ENCODE measurements at places on chromosomes 12 and 14.

- no peak for DNase-seq
These were observed 5.6 kb downstream of the GMFB start for GRCh38 chr14:54483073-54483745.

- no peak for DNase-seq
These were observed 25.8 kb upstream of the BEGAIN start for GRCh38 chr14:100612986-100613385.

DNA sequence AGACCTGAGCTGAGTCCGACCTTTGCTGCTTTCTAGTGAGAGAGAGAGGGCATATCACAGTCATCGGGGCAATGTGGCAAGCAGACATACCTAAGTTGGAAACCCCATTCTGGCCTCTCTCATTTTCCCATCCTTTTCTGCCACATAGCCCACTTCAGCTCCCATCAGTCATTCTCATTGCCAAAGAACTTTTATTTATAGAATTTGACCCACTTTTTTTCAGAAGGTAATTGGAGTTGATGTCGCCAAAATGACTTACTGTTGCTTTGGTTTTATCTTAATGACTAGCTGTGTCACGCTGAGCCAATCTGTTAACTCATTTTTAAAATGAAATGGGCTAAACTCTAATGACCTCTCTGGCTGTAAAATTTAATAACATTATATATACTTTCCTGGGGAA lies 63.9 kb upstream of the RMST start:
- no peak for DNase-seq

DNA sequence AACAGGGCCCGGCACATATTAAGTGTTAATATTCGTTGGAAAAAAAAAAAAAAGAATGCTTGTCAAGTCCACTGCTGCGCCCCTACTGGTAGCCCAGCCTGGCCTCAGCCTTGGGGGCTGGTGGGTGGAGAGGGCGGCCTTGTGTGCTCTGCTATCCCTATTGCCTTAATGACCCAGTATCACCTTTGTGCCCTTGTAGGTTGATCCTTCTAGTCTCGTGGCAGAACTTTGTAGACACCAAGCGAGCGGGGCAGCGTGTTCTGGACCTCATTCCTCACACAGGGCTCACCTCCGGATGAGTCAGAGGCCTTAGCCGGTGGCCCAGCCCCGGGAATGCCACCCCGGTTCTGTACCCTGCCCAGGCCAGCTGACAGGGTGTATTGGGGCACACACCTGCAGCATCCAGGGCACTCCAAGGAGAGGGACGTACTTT lies 1.8 kb upstream of the RCOR1 start:
- peak; percentile 22 for DNase-seq

DNA sequence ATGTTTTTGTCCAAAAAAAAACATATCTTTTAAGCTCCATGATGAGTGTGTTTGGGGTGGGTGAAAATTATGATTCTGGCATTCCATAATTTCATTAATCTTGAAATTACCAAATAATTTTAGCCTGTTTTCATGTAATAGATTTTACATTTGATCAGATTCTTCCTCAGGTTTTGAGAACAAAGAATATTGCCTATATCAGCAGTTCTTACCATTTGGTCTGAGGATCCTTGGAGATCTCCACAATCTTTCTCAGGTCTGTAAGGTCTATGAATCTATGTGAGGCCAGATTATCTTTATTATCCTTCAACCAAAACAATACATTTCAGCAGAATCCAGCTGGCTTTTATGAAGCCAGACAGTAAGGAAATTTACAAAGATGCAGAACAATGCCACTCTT lies 373.3 kb upstream of the E2F7 start:
- no peak for DNase-seq

DNA sequence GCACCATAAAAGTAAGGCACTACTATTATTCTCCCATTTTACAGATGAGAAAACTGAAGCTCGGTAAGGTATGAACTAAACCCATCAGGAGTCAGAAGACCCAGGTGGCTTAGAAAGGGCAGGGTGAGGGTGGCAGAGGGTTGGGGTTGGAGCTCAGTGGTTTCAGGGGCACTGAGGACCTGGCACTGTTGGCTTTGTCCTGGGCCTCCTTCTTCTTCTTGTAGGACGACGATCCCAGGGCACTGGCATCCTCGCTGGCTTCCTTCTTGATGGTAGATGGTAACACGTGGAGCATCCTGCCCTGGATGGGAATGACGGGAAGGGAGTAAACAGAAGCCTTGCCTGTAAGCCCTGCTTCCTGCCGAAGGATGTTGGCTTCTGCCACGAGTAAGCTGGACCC lies 19.9 kb downstream of the RBM19 start:
- DNase-seq: no peak

DNA sequence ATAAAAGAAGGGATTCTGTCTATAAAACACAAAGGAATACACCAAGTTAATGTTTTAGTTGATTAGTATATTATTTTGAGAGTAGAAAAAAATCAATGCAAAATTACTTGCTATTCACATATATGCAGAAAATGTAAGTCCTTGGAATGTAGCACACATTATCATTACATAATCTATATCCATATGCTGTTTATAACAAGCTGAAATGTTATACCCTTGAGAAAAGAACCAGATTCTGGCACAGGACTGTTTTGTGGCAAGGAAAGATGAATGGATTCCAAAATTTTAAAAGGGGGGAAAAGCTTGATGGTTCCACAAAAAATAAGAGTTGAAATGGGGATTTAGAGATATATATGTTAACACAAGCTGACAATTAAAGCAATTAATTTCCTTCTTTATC lies 153.6 kb downstream of the MSRB3 start:
- no peak for DNase-seq

DNA sequence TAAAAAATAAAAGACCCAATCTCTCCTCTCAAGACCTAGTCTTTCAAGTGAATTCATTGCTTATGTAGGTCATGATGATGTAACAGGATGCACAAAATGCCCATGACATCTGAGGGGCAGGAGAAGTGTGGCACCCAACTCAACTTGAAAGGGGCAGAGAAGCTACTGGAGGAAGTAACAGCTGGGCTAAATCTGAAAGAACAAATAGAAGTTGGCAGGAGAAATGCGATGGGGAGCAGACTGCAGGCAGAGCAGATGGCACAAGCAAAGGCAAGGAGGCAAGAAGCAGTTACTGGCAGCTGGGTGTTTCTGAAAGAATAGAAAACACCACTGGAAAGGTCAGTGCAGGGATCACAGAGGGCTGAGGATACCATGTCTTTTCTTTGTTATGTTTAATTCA lies 14.6 kb downstream of the SLC38A4 start:
- no peak for DNase-seq

GRCh38 chr14:23643533-23644194 lies 7.5 kb downstream of the DHRS2 start:
- DNase-seq: no peak

- no peak for DNase-seq
These were observed 15.1 kb downstream of the NAV3 start for GRCh38 chr12:77845831-77846230.

DNA sequence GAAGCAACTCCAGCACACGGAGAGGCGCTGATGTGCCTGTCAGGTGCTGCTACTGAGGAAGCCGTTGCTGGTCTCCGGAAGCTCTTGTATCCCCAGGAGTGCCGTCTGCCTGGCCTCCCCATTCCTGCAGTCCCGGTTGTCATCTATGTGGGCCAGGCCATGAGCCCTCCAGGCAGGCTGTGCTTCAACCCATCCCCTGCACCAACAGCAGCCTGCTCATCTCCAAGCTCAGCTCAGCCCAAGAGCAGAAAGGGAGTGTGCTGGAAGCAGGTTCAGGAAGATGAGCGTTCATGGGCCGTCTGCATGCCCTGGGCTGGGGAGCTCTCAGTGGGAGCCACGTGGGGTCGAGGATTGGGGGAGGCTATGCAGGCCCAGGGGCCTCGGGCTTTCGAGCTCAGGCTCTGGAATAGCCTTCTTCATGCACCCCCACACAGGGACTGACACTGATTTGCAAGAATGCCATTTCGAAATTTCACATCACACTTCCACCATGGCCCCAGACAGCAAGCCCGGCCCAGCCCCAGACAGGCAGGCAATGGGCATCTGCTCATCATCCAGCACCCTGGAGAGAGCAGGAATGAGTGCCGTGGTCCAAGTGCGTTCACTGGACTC lies 164.5 kb downstream of the KIF26A start:
- no peak for DNase-seq

- DNase-seq: no peak
These were observed 178.1 kb downstream of the BTG1 start for GRCh38 chr12:91967590-91967989.

- DNase-seq: no peak
These were observed 76.6 kb downstream of the RIN3 start for GRCh38 chr14:92590176-92590575.

DNA sequence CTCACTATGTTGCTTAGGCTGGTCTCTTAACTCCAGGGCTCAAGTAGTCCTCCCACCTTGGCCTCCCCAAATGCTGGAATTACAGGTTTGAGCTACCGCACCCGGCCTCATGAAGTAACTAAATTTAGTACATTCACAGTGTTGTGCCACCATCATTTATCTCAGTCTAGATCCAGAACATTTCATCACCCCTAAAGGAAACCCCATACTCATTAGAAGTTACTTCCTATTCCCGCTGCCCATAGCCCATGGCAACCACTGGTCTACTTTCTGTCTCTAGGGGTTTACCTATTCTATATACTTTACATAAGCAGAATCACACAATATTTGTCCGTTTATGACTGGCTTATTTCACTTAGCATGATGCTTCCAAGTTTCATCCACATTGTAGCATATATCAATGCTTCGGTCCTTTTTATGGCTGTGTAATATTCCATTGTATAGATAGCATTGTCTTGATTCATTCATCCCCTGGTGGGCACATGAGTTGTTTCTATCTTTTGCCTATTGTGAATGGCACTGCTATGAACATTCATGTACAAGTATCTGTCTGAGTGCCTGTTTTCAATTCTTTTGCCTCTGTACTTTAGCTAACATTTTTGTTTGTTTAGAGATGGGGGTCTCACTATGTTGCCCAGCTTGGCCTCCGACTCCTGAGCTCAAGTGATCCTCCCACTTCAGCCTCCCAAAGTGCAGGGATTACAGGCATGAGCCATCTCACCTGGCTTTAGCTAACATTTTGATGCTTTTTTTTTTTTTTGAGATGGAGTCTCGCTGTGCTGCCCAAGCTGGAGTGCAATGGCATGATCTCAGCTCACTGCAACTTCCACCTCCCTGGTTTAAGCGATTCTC lies 10.2 kb upstream of the SH2B3 start:
- DNase-seq: no peak

DNA sequence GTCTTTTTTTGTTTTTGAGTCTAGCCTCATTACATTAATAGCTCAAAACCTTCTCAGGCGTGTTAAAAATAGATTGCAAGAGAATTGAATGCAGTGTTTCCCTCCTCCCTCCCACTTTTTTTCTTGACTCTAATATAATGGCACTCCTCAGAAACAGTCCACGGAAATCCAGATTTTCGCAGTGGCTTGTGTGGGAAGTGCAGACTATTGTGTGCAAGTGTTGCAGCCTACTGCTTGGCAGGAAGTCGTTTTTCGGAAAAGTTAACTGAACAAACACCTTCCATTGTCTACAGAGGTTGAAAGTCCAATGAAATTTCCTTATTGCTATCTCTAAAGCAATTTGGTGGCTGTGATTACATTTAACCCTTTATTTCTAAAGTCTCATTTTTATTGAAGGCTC lies 147.9 kb upstream of the E2F7 start:
- no peak for DNase-seq

GRCh38 chr12:51126297-51126696 lies 42.9 kb upstream of the CSRNP2 start:
- DNase-seq: no peak

DNA sequence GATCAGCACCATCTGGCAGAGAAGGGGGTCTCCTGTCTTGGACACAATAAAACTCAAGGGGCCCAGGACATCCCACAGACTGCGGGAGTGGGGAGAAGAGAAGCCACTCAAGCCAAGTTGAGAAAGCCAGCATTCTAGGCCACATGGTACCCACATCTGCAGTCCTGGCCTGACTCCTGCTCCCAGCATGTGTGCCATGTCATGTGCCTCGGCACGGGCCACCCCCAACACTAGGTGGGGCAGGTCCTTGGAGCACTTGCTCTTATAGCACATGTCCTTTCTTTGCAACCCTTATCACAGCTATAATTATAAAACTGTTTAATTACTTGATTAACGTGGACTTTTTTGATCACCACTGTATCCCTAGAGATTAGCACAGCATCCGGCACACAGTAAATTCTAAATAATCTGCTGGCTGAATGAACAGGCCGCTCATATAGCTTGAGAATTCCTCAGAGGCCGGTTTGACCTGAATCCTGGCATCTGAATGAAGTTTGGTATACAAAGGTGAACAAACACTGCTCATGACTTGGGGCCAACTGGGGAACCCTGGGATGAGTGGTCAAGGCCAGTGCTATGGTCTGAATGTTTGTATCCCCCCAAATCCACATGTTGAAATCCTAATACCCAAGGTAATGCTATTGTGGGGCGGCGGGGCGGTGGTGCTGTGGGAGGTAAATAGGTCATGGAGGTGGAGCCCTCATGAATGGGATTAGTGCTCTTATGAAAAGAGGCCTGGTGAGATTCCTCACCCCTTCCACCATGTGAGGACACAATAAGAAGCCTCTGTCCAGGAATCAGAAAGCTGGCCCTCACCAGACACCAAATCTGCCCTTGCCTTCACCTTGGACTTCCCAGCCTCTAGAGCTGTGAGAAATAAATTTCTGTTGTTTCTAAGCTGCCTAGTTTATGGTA lies 6.6 kb downstream of the NCKAP5L start:
- no peak for DNase-seq

- peak; percentile 16 for DNase-seq
These were observed 898 bp downstream of the SDSL start for GRCh38 chr12:113422886-113423669.

GRCh38 chr14:34668111-34668510 lies 38.2 kb upstream of the SNX6 start:
- peak; percentile 79 for DNase-seq

DNA sequence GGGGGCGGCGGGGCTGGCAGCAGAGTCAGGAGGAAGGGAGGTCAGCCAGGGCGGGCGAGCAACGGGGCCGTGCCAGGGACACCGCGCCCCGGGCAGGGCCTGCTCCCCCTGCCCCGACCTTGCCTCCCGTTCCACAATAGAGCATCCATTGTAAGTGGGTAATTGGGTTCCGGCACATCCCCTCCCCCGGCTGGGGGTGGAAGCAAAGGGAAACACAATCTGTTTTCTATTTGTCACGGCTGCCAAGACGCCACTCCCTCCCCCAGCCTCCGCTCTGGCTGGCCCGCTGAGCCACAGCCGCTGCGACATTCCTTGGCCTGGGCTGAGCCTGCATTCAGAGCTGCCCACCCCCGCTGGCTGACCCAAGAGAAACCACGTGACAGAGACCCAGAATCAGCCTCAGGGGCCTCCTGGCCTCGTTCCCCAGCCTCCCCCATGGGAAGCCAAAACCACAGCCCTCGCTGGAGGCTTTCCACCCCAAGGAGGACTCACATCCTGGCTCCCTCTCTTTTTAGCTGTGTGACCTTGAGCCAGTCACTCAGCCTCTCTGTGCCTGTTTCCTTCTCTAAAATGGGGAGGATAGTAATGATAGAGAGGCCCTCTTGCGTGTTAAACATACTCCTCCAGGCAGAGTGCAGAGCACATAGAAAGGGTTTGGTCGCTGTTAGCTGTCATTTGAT lies 117.6 kb downstream of the SCARB1 start:
- peak; percentile 85 for DNase-seq

Data from suppressor macrophage (primary cell).